Activated naive CD8-positive, alpha-beta T cell treated with anti-CD3 and anti-CD28 coated beads, Interleukin-2, amount 50 U/mL, for 24 hours (primary cell): ENCODE measurements at places on chromosomes 3 and 15.

- DNase-seq = no peak
- no peak overlapping the region for H3K27ac ChIP-seq
- peaks cover 57% of the 10 kb centered on the region for H3K4me1 ChIP-seq
- H3K36me3 ChIP-seq = no peaks in the 10 kb centered on the region
- no peaks in the 10 kb centered on the region for H3K27me3 ChIP-seq
Observed at GRCh38 chr15:60652245-60652644, 173.3 kb upstream of the ICE2 start.

DNA sequence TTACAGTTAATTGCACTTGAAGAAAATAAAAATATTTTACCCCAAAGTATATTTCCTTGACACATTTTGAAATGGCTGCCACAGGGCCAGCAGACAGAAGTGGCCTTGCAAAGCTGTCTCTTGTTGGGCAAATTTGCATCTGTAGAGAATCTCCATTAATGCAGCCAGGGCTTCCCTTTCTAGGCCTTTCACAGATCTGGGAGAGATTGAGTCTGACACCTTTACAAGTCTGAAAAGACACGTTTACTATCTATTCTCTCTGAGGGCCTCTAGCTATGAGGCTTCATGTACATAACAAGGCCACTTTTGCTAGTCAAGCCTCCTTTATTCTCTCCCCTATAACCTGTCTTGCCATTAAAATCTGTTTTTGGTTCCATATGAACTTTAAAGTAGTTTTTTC, 135.9 kb downstream of the ANO10 start:
- H3K36me3 ChIP-seq = peaks cover 11% of the 10 kb centered on the region
- no peaks in the 10 kb centered on the region for H3K27me3 ChIP-seq
- no peak overlapping the region for H3K4me3 ChIP-seq

DNA sequence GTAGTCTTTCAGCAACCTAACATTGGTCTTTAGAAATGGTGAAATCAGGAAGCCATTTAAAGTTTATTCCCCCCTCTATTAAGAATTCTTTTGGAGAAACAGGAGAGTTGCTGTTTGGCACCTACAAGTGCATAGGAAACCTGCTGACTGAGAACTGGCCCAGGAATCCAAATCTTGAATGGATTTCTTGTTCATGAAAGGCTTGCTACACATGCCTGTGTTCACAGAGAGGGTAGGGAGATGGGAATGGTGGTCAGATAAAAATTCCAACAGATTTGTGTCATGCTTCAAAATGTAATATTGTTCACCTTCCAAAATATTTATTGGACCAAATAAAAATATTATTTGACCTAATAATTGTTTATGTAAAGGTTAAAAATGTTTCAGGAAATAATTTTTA, 24.2 kb upstream of the ZPLD1 start:
- peaks cover 5% of the 10 kb centered on the region for H3K4me1 ChIP-seq
- no peak overlapping the region for H3K4me3 ChIP-seq
- DNase-seq = no peak
- H3K27me3 ChIP-seq = no peaks in the 10 kb centered on the region

- no peaks in the 10 kb centered on the region for H3K4me1 ChIP-seq
- DNase-seq = no peak
- H3K36me3 ChIP-seq = no peaks in the 10 kb centered on the region
- H3K27me3 ChIP-seq = no peaks in the 10 kb centered on the region
Observed at GRCh38 chr3:121362035-121362734, 183.6 kb downstream of the POLQ start.

- no peak for DNase-seq
- H3K4me3 ChIP-seq = no peak overlapping the region
- no peaks in the 10 kb centered on the region for H3K27me3 ChIP-seq
- no peaks in the 10 kb centered on the region for H3K36me3 ChIP-seq
- no peak overlapping the region for H3K27ac ChIP-seq
Observed at GRCh38 chr15:23503980-23504379, 56.9 kb upstream of the GOLGA6L2 start.

DNA sequence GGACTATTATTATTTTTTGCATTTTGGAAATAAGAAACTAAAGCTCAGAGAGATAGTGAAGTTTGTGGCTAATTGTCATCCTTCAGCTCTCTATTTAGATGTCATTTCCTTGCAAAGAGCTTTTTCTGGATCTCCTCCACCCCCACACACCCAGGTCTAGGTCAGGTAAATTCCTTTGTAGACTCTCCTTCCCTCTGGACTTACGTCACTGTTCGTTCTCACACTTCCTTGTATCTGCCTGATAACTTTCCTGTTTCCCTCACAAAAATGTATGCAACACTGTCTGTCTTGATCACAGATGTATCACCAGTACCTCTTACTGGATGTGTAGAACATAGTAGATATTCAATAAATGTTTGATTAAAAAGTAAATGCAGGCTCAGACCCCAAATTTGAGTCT, 6.1 kb upstream of the MB21D2 start:
- no peak overlapping the region for H3K27ac ChIP-seq
- H3K36me3 ChIP-seq = no peaks in the 10 kb centered on the region
- DNase-seq = no peak
- peaks cover 1% of the 10 kb centered on the region for H3K4me1 ChIP-seq

GRCh38 chr15:88646951-88647350, 8.1 kb downstream of the ISG20 start:
- H3K27ac ChIP-seq = peak overlapping the region; percentile 96
- peaks cover 37% of the 10 kb centered on the region for H3K36me3 ChIP-seq
- peaks cover 80% of the 10 kb centered on the region for H3K4me1 ChIP-seq
- H3K27me3 ChIP-seq = no peaks in the 10 kb centered on the region
- no peak overlapping the region for H3K4me3 ChIP-seq

DNA sequence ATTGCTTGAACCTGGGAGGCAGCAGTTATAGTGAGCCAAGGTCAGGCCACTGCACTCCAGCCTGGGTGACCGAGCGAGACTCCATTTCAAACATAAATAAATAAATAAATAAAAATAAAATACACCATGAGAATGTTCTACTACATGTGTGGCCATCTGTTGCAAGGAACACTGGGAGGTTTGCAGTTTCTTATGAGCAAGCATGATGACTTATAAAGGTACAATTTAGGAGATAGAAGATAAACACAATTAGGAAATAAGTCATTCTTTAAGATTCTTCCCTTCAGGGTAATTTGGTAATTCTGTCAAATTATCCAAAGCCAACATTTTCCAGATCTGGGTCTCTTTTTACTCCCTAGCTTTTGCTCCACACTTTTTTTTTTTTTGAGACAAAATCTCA, 13.4 kb downstream of the HTR3C start:
- H3K4me3 ChIP-seq = no peak overlapping the region
- H3K27ac ChIP-seq = no peak overlapping the region
- no peaks in the 10 kb centered on the region for H3K36me3 ChIP-seq
- H3K4me1 ChIP-seq = no peaks in the 10 kb centered on the region
- no peak for DNase-seq
- peaks cover 11% of the 10 kb centered on the region for H3K27me3 ChIP-seq

GRCh38 chr3:169465417-169465816, 198.1 kb downstream of the MECOM start:
- DNase-seq = no peak
- H3K36me3 ChIP-seq = no peaks in the 10 kb centered on the region
- no peak overlapping the region for H3K27ac ChIP-seq
- H3K4me3 ChIP-seq = no peak overlapping the region

GRCh38 chr3:59388555-59389270, 338.9 kb upstream of the CFAP20DC start:
- H3K4me1 ChIP-seq = peaks cover 65% of the 10 kb centered on the region
- peak overlapping the region; percentile 97 for H3K27ac ChIP-seq
- peaks cover 8% of the 10 kb centered on the region for H3K36me3 ChIP-seq
- DNase-seq = no peak
